Naive thymus-derived CD8-positive, alpha-beta T cell (primary cell): ENCODE measurements at places on chromosomes 6 and 20. TPM values are rescaled to one million over a fixed set of nuclear protein-coding genes. Genes with fewer than 3 reads are reported as not detected.

DNA sequence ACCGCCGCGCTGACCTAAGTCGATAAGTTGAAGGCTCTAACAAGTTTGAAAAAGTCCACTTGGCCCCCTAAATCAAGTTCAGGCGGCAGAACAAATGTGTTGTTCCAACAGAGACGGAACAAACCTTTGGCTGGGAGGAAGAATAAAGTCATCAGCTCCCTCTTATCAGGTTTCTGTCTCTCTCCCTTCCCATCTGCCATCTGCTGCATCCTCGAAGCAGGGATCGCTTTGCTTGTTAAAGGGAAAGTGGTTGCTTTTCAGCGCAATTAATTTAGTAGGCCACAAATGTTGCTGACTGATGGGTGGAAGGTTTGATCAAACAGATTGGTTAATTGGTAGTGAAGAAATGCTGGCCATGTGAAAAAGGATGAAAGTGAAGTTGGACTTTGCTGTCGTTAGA lies 64.3 kb downstream of the CDH4 start:
- DNase-seq: no peak

GRCh38 chr6:135163440-135163738 lies 17.7 kb upstream of the MYB start:
- DNase-seq: peak; percentile 78

DNA sequence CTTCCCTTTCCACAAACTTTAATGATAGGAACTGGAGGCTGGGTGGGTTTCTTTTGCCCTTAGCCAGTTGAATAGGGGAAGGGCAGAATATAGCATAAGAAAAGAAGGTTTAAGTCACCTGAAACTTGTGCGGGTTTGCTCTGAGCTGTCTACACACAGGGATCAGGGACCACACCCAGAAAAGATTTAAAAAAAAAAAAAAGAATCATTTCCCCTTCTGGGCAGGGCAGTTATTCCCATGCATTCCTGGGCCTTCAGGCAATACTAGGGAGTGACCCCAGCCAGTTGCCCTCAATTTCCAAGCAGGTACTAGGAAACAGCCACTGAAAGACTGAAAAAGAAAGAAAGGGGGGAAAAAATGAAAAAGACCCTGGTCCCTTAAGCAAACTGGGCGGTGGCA lies 39.6 kb upstream of the HDAC2 start:
- no peak for DNase-seq

GRCh38 chr6:168598251-168599117 lies 157.5 kb downstream of the SMOC2 start:
- no peak for DNase-seq

GRCh38 chr6:47179286-47179685 lies 130.4 kb downstream of the TNFRSF21 start:
- no peak for DNase-seq

DNA sequence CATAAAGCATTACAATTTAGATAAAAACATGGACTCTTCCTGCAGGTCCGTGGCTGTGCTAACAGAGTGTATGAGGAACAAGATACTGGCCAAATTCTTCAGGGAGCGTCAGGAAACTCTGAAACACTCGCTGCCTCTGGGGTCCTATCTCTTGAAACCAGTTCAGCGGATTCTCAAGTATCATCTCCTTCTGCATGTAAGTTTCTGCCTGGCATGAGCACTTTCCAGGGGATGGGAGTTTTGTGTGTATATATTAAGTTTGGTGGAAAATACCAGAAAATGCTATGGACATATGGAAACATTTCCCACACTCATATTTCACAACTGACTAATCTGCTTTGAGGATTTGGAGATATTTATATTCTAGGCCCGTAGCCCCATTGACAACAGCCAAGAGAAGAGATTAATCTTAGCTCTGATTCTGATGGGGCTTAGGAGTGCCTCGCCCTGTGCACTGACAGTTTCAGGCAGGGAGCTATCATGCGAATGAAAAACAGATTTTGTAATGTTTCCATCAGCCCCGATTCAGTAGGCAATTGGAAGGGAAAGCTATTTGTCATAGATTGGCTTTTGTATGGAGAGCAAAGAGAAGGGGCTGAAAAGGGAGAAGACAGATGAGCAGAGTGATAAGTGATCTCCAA lies 64.7 kb upstream of the MTHFD1L start:
- no peak for DNase-seq

DNA sequence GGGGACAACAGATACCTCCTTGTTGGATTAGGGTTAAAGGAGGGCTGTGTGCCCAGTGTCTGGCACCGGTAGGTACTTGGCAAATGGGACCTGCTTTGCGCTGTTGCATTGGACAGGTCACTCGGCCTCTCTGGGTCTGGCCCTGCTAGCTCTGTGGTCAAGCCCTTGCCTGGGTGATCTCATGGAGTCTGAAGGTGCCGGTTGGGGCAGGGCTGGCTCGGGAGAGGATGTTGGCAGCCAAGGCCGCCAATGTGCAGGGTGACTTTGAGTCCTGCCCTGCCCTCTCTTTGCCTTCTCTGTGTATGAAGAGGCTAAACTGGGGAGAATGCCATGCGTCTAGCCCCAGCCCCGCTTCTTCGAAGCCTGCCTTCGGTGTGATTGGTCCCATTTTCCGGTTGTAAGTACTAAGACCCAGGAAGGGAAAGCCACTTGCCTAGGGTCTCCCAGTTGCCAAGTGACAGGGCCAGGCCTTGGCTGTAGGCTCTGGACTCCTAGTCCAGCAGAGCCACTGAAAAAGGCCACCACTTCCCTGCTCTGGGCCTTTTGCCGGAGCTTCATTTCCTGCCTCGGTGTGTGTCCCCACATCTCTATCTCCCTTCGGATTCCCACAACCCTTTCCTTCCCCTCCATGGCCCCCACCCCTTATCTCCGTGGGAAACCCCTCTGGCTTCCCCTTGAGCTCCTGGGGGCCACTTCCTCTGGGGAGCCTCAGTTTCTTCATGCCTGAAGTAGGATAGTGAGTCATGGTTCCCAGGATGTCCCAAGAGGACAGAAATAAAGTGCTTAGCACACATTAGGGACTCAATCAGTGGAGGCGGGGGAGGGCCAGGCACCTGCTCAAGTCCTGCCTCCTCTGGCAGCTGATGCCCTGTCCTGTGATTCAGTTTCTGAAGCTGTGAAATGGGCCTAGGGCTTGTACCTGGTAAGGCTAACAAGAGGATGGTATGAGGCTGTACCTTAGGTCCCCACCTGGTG lies 3.9 kb downstream of the SRC start:
- DNase-seq: no peak

- no peak for DNase-seq
Measured at GRCh38 chr6:98566126-98566525, 268.2 kb upstream of the POU3F2 start.

DNA sequence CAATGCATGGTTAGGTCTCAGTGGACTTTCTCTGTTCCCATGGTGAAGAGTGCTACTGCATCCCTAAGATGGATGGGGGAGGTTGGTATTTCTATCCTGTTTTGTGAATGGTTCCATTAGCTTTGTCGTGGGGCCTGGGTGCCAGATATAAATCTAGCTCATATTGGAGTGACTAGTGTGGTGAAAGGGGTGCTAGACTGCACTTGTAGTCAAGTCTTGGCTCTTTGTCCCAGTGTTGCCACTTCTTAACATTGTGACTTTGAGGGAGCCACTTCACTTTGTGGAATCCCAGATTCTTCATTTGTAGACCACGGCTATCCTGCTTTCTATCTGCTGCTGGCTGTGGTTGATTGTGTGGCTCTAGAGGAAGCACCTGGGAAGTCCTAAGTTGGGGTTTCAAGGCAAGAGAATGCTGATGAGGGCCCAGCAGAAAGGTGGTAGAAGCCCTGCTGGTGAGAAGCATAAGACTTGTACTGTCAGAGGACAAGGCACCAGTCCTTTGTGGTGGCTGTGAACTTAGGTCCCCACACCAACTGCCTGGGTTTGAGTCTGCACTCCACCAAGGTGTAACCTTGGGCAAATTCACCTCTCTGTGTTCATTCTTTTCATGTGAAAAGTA lies 44.1 kb downstream of the VAPB start:
- DNase-seq: no peak

DNA sequence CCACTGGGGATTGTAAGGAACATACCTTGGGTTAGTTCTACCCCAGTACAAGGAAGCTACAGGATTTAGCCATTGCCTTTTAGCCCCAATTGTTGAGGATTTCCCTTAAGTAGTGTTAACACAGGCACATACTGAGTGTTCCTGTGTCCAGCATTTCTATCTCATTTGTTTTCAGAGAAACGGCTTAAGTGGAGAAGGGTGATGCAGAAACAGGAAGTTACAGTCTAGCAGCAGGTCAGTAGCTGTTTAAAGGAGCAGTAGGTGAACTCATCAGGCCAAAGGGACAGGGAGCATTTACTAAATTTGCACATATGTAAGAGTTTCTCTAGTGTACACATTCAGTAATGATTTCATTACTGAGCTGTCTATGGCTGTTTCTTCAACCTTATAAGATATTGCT lies 644.2 kb upstream of the GJE1 start:
- no peak for DNase-seq

GRCh38 chr6:150910561-150910960 lies 45.1 kb downstream of the MTHFD1L start:
- no peak for DNase-seq

DNA sequence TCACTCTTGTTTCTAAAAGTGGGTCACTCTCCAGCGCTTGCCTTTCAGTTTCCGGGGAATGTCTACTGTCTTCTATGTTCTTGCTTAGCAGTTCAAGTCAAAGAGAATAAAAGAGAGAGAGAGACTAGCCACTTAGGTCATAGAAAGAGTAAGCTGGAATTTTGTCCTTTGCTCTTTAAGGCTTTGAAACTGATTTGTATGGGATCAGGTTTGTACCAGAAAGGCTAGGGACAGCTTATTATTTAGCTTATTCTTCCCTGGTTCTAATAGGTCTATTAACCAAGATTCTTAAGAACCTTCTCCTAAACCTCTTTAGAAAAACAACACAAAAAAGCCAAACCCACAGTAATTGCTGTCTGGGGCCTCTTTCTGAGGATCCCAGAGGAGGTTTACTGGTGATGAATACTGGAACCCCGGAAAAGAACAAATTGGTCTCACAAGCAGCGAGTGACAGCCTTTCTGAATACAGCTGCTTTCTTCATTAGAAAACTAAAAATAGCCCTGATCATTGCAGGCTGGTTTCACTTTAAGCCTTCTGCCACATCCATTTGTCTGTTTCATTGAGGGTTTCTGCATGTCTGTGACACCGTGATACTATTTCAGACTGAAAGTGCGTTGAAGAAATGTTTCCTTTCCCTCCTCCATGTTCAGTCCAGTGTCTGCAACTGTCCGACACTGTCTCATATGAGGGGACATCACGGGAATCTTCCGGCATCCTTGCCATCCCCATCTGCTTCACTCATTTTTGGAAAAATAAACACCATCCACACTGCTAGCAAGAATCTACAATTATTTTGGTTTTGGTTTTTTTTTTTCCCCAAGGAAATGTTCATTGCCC lies 75.1 kb upstream of the ATXN1 start:
- no peak for DNase-seq

GRCh38 chr20:1888796-1889463 lies 6.3 kb upstream of the SIRPA start:
- no peak for DNase-seq

- no peak for DNase-seq
Measured at GRCh38 chr6:19759117-19759880, 77.9 kb upstream of the ID4 start.

Gene PDE10A
- polyA plus RNA-seq: not detected

Gene TOX2
- 1.2 TPM for polyA plus RNA-seq

Gene SLC17A3
- polyA plus RNA-seq: 0.35 TPM

Gene EPPIN
- not detected for polyA plus RNA-seq
